LoVo (cell line): ENCODE measurements at places on chromosomes 1 and 21.
A peak's percentile ranks its signal among the peaks of the same experiment; 100 is the strongest.

- no peak for DNase-seq
These were observed 48.7 kb downstream of the DMAP1 start for GRCh38 chr1:44261962-44262361.

- no peak for DNase-seq
These were observed 182.7 kb upstream of the PTBP2 start for GRCh38 chr1:96538883-96539282.

GRCh38 chr21:46468108-46468774, 9.6 kb downstream of the DIP2A start:
- DNase-seq, result no peak

DNA sequence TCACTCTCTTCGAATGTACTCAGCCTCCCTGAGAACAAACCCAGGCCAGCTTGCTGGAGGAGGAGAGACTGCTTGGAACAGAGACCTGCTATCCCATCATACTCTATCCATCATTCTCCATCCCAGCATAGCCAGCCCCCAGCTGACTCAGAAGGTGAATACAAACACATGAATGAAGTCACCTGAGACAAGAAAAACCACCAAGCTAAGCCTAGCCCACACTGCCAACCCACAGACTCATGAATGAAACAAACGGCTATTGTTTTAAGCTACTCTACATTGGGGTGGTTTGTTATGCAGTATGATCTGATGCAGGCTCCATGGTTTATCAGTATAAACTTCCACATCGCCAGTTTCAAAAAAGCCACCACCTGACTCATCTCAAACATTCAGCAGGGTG, 395.6 kb downstream of the SETD4 start:
- peak; percentile 41 for DNase-seq

DNA sequence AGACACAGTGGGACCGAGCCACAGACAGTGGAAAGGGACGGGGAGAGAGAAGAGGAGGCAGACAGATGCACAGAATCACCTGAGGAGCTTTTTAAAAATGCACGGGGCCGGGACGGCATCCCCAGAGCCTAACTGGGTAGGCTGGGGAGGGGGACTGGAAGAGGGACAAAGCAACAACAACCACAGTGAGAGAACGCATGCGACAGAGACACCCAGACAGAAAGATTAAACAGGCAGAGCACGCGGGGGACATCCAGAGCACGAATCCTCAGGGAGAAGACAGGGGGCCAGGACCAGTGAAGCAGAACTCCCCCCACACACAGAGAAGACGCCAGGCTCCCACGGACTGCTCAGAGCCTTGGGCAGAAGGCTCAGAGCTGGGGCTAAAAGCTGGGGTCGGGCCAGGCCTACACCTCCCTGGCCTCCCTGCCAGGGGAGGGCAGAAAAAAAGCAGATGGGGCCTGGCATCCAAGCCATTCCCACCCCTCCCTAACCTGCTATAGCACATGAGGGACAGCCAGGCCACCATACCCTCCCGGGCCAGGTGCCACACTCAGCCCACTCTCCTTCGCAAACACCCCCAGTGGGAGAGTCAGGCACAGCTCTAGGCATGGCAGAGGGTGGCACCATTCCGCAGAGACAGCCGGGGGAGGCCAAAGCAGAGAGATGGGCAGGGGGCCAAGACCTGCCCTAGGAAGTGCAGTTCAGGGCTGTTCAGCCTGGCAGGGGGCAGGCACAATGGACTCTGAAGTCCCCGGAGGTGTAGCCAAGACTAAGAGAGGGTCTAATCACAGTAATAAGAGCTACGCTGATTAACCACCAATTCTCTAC, 29.8 kb upstream of the COL16A1 start:
- no peak for DNase-seq

GRCh38 chr1:60502506-60502905, 428.9 kb upstream of the C1orf87 start:
- DNase-seq, result no peak

DNA sequence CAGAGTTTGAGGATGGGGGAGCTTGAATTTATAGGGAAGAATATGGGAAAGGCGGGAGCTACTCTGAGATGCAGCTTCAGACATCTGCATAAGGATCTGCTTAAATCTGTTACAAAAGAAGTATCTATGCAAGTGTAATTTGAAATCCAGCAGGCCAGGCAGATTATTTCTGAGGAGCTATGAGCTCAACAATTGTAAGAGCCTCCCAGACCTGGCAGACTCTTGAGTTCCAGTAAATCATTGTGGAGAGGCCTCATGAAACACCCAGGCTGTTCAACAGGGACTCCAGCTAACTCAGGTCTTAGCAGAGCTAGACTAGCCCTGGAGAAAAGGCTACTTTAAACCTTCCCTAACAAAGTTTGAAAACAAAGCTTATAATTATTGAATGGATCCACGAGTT, 647.5 kb upstream of the CHRM3 start:
- no peak for DNase-seq

DNA sequence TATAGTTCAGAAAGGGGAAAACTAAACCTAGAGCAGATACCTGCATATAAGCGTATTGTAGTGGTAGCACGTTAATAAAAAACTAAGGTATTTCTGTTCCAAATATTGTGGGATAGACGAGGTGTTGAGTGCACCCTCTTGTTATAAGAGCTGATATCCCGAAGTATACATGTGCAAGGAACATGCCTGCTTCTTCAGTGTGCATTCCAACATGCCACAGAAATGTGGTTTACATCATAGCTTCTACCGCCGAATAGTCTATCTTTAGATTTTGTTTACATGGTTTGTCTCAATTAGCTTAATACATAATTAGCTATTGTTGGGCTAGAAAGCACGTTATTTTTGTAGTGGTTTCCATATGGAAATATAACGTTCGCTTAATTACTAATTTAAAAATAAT, 2.2 kb downstream of the CHRM3 start:
- no peak for DNase-seq
